ENCODE measurements at places on chromosomes 5 and 9.

- no peak for DNase-seq
Observed at GRCh38 chr9:84761137-84761808, 91.7 kb downstream of the NTRK2 start.

DNA sequence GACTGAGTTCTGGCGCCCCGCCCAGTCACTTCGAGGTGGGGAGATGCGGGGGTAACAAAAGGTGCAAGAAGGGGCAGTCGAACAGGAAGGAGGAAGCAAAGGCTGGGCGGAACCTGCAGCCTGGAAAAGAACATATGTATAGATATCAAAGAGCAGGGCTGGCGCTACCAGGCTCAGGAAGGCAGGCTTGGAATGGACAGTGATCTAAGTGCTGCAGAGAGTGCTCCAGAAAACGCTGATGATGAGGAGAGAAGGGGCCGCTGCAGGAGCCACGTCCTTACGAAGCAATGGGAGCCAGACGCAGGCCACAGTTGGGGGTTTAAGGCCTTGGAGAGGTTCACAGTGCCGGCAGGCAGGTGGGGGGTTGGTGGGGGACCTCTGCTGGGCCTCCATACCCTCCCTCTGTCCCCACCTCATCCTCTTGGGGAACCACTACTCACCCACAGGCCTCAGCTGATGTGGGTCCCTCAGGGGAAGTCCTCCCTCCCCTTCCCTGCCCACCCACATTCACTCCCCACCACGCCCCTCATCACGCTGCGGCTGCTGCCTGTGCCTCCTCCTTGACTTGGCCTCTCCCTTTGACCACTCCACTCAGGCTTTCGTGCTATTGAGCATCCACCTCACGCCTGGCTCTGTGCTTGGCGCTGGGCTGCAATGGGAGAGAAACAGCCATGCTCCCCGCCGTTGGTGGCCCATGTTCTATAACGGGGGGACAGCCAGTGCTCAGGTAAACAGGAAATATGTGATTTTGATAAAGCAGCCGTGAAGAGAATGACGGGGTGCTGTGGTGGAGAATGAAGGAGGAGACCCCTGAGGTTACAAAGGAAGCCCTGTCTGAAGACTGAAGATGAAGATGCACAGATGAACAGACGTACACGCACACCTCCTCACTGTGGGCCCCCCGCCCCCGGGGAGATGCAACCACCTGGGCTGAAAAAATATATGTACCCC lies 40.5 kb upstream of the RPL26L1 start:
- DNase-seq = no peak

GRCh38 chr9:36950389-36950788 lies 83.7 kb downstream of the PAX5 start:
- DNase-seq = no peak

DNA sequence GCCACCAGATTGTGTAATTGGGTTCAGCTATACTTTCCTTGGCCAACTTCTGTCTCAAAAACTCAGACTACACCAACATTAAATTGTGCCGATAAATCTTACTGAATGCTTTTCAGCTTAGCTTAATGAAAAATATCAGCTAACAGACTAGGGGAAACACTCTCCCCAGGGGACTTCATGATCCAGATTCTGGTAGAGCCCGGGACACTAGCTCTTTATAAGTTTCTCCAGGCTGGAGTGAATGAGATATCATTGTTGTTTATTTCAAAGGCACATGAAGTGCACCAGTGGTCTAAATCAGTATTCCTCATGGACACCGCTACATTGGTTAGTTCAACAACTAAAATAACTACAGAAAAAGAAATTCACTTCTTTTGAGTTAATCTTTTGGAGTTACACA lies 10.5 kb upstream of the LHFPL2 start:
- DNase-seq = no peak

- DNase-seq = no peak
Observed at GRCh38 chr9:134800791-134801339, 79.7 kb upstream of the FCN2 start.

DNA sequence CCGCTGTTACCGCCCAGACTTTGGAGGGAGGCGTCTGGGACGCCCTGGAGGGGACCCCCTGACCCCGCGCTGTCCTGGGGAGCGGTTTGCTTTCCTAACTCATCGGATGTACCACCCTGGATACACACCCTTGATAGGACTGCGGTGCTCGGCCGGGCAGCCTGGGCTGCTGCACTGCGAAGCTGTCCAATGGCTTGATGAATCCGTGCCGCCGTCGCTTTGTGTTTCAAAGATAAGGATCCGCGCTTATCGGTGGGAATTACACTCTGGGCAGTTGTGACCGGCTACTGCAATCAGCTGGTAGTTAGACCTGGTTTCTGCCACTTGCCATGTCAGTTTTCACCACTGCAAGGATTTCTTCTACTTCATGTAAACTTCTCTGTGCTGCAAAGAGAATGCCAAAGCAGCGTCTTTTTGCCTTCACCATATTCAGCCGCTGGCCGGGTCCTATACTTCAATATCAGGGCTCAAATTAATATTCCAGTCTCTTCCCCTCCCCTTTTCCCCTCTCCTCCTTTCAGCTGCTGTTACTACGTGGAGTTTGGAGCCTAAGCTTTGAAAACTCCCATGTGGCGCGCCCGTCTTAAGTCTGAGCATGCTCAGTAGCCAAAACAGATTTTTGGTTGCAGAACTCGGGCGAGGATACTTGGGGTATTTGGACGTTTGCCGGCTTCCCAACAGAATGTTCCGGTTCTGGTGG lies 727 bp downstream of the SMAD5 start:
- no peak for DNase-seq

- no peak for DNase-seq
Observed at GRCh38 chr5:4479426-4479825, 660.7 kb upstream of the ADAMTS16 start.

DNA sequence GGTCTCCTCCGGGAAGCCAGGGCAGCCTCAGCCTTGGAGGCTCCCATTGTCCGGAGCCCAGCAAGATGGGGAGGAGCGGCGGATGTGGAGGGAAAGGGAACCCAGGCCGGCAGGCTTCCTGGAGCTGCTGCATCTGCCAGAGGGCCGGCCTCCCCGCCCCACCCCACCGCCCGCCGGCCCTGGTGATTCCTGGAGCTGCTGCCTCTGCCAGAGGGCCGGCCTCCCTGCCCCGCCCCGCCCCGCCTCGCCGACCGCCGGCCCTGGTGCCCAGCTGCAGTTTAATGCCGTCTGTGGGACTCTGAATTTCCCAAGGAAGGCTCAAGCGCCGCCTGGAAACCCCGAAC lies 31.6 kb downstream of the EXD3 start:
- no peak for DNase-seq

- no peak for DNase-seq
Observed at GRCh38 chr5:32843531-32843895, 132.4 kb downstream of the NPR3 start.

DNA sequence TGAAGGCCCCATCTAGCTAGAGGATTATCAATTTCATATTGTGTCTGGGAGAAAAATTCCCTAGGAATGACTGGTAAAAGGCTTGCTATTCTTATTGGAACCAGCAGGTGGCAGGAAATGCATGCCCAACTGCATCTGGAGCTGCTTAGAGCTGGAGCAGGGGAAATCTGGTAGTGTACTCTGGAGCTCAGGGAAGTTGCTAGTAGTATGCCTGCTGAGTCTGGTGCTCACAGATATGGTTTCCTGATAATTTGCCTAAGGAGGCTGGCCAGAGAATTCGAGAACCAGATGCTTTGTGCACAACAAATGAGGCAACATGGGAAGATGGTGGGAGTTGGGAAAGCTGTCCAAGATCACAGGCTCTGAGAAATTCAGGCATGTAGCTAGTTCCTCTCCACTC lies 53.7 kb downstream of the G3BP1 start:
- DNase-seq = no peak

DNA sequence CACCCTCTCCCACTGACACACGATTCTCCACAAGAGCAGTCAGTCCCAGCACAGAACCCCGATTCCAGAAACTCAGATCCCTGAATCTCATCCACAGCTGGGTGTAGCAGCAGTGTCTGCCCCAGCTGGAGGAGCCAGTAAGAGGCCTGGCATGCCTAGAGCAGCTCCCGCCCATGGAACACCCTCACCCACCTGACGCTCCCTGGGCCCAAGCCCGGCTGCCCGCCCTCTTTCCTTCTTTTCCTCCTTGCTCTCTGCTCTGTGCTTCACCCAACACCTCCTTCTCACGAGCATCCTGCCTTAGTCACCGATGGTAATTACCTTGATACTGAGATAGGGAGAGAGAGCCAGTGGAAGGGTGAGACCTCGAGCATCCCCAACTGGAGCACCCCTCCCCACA lies 8.7 kb downstream of the PCDH1 start:
- no peak for DNase-seq

DNA sequence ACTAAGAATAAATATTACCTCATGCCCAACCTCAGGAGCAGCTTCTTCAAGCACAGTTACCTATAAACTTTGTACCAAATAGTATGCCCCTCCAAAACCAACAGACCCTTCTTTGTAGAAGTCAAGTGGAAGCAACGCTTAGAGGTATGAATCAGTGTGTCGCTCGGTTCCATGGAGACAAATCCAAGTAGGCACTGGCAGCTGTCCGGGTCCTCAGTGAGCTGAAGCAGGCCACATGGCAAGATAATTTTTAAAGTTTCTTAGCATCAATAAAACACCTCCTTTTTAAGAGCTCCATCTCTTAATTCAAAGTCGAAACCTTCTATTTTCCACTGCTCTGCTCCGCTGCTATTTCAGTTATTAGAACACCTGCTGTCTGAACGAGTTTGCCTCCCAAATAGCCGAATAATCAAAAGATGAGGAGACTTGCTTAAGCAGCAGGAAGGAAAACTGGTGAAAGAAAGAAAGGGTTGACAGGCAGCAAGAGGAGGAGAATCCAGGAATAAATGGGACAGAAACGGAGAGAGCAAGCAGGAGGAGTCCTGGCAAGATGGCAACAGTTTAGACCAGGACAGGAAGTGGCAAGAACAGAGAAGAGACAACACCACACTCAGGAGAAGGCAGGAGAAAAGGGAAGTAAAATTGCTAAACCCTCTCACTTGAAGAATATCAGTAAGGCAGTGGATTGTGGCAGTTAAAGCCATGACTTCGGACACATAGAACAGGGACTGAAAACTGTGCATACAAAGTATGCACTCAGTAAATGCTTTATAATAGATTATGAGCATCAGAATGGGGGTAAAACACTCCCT lies 65.0 kb downstream of the PPP2R2B start:
- DNase-seq = no peak

DNA sequence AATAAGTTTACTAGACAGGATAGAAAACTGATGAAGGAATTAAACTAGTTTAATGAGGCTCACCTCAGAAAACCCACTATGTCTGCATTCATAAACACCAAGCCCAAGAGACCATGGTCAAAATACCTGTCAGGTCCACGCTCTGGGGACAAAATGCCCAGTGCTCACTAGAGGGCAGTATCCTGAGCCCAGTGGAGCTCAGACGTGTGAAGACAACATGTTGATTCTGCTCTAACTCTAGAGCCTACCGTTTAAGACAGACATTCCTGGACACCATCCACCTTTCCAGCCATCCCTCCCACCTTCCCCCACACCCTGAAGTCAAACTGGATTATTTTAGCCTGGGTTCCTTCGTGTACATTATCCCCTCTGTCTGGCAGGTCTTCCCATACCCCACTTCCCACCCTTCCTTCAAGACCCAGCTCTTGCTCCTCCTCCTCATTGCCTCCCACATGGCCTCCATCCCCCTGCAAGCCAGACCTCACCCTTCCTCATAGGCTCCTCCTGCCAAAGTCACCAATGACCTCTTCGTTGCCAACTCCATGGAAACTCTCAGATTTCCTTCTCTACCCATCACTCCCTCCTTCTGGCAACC lies 142.3 kb upstream of the FSTL4 start:
- DNase-seq = no peak

DNA sequence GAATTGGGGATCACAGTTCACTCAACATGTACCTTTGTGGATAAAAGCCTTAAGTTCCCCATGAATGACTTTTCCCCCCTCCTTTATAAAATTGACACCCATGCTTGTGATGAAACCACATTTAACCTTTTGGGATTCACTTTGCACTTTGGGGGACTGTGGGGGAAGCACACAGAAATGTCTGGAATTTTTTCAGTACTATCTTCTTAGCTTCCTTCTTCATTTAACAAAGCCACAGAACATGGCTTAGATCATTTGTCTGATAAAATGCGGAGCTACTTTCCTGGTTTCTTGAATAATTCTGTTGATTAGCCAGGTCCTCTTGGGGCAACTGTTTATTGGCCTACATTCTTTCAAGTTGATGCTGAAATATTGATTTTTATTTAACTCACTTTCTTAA lies 29.9 kb downstream of the TNFSF15 start:
- no peak for DNase-seq
